CD4-positive, alpha-beta T cell treated with Interleukin-15 for 1 hour (primary cell): ENCODE measurements at places on chromosomes 11 and 22.

DNA sequence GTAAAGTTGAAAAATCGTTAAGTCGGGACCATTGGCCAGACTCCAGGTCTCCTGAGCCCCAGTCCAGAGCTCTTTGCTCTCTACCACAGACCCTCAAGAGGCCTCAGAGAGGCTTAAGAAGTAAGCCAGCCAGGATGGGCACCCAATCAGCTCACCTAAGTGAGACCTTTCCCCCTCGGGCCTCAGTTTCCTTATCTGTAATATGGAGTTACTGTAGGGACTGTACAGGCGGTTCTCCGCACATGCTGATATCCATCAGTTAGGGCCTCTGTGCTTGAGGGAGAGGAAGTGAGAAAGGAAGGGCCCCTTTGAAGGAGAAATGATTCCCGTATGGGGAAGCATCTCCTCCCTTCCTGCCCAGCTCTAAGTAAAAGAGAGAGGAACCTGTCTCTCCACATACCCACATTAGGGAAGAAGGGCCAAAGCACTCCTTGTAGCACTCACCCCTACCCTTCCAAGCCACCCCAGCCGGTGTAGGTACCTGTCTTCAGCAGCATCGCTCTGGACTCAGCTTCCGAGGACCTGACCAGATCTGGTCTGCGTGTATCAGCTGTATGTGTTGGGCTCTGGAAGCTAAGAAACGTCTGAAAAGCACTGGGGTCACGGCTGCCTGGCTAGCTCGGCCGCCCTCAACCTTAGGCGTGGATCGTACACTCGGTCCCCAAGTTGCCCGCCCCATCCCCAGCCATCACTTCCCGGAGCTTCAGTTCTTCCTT lies 653 bp downstream of the NAGA start:
- peak; percentile 23 for DNase-seq

- no peak for DNase-seq
These were observed 8.8 kb upstream of the CEP295 start for GRCh38 chr11:93652679-93653078.

GRCh38 chr22:34370711-34371110 lies 450.4 kb upstream of the LARGE1 start:
- DNase-seq, result no peak

DNA sequence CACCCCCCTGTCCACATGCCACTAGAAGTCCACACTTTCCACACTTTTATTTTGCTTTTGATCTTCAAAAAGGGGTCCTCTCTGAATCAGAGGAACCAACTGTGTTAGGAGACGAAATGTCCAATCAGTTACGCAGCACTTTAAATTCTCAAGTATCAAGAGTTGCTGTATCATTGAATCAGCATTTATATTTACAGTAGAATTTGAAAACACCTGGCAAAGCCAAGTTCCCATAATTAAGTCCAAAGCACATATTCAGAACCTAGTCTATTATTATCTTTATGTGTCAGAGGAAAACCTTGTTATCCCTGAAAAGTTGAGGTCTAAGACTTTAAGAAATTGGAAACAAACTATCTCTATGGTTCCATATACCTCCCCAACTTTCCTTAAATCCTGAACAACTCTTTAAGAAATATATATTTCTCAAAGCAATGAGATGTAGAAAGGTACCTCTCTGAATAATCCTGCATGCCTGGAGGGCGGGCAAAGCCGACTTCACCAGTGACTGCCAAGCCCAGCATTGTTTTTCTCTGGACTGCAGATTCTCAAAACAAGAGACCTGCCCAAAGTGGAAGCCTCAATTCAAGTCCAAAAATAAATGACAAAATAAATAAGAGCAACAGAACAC lies 75.9 kb upstream of the ARFGAP3 start:
- no peak for DNase-seq

- no peak for DNase-seq
These were observed 28.3 kb downstream of the OSBPL5 start for GRCh38 chr11:3136546-3137455.
